ENCODE measurements at places on chromosomes 5 and 9.

GRCh38 chr5:78467752-78468357, 107.4 kb downstream of the SCAMP1 start:
- DNase-seq: no peak

DNA sequence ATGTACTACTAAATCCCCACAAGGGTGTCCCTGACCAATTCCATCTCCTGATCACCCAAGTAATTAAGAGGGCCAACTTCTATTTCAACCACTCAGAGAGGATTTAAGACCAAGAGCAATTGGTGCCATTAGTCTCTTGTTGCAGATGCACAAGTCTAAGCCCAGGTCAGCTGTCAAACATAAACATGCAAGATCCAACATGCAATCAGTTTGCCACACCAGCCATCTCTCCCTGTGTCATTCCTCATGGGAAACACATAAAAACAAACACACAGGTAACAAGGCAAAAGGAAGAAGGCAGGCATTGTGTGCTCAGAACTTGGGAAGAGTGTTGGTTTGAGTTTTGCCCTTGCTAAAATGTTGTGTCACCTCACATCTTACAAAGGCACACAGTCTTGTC, 139.2 kb downstream of the SPOCK1 start:
- DNase-seq: no peak

GRCh38 chr9:129854588-129855110, 19.4 kb downstream of the USP20 start:
- DNase-seq: no peak

DNA sequence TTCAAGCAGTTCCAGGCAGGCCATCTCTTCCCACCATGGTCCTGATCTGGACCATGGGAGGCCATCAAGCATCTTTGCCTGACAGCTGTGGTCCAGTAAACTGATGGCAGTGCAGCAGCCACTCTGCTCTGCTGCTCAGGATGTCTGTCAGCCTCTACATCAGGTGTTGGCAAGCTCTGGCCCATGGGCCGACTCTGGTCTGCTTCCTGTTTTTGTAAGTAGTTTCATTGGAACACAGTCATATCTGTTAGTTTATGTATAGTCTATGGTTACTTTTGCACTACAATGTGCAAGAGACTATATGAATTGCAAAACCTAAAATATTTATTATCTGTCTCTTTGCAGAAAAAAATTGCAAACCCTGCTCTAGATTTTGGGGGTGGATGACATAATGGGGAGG, 225.0 kb downstream of the KCTD16 start:
- no peak for DNase-seq

GRCh38 chr9:116688806-116689485, 1.8 kb downstream of the TRIM32 start:
- DNase-seq: no peak

GRCh38 chr5:60673334-60673733, 26.6 kb downstream of the DEPDC1B start:
- DNase-seq: no peak

DNA sequence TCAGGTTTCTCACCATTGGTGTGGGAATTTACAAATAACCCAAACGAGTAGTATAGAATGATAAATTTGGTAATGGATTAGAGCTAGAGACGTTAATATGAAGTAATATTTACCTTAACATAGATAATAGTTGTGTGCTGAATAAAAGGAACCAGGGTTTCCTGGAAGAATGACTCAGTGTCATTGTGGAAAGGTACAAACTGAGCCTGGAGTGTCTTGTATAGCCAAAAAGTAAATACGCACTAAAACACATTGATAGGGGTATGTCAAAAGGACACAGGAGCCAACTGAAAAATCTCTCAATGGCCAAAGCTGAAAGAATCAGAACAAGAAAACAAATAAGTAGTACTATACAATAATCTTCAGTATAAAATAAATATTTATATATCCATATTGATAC, 363.5 kb downstream of the SLCO4C1 start:
- no peak for DNase-seq

GRCh38 chr5:166788050-166788449, 1503.4 kb upstream of the WWC1 start:
- no peak for DNase-seq

DNA sequence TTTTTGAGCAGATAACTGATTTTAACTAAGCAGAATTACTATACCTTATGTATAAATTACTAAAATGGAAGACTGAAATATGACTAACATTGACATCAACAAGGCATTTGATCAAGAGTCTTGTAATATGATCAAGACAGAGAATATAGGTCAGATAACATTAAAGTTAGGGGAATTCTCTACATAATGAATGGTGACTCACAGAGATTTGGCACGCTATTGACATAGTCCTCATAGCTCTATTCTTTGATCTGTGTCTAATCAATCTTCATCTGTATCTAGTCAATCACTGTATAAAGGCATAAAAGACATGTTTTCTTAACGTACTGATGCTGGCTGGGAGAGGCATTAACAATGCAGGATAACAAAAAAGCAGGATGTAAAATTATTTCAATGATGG, 17.4 kb downstream of the ABITRAM start:
- no peak for DNase-seq

- no peak for DNase-seq
Measured at GRCh38 chr5:141094481-141095262, at the start of gene PCDHB2. TSS of gene PCDHB2 (plus strand) at chr5:141094615. CDS start at chr5:141094791, 176 bp downstream.

- DNase-seq: no peak
Measured at GRCh38 chr9:93130861-93131481, 3.1 kb downstream of the NINJ1 start.

GRCh38 chr9:278651-279050, 64.0 kb downstream of the DOCK8 start:
- no peak for DNase-seq

DNA sequence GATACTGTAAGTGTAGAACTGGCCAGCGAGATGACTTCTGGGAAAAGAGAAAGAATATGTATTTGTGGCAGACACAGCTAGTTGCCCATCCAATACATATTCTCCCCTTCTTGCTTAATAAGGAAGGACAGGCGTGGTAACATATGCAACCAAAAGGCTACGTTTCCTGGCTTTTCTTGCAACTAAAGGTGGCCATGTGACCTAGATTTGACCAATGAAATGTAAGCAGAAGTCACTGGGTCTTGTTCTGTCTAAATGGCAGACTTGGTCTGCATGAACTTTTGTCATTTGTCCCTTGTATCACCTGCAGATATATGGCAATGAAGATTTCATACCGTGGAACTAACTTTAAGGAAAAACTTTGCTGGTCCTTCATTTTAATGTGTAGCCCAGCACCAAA, 183.8 kb downstream of the CDH12 start:
- DNase-seq: no peak

DNA sequence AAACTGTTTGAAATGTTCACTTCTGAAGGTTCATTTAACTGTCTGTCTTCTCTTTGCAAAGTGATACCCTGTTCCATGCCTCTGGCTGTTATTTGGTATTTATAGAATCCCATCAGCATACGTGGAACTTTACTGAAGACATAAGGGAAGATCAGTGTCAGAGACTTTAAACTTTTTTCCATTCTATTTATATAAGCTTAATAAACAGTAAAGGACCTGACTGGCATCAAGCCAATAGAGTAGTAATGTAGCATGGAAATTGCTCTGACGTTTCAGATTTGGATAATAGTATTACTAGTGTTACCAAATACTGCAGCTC, 94.9 kb upstream of the MINAR2 start:
- DNase-seq: no peak

DNA sequence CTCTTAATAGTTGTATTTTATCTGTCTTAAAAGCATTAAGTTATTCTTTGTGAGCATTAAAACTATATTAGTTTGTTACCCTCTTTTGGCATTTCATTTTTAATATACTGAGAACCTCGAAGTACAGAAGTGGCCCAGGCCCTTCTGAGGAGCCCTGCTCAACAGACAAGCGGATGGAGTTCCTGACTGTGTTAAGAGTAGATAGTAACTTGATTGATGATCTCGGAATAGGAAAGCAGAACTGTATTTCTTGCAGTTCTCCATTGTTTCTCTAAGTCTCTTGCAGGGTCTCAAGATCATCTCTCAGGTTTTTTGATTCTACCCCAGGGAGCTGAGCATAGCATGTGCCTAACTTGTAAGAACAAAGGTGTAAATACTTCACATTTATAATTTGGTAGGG, 139.6 kb downstream of the SMARCA2 start:
- DNase-seq: no peak

DNA sequence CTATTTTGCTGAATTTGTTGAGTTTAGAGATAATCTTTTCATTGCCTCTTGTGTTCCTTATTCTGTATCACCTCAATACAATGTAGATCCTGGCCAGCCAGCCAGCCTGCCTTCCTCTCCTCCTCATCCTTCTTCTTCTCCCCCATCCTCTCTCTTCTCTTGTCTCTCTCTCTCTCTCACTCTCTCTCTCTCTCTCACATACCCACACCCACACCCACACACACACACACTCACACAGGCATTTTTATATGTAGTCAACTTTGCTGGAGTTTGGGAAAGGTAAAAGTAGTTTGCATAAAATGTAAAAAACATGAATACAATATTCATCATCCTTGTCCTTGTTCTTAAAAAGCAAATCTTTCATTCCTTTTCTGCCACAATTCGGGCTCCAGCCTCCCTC, 60.5 kb downstream of the ZFAND5 start:
- no peak for DNase-seq

DNA sequence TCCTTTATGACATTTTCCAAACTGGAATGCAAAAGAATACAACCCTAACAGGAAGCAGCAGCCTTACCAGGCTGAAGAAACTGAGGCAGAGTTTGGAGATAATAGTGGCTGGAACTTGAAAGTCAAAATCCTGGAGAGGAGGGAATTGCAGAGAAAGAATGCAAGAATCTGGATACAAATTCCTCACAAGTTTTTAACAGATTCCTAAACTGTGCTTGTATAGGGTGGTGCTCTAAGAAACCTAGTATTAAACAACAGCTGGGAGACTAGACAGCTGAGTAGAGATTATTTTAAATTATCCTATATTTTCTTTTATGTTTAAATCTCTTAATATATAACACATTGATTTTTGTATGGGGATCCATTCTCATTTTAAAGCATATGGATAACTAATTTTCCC, 30.7 kb downstream of the INVS start:
- no peak for DNase-seq

GRCh38 chr9:131084661-131085369, 11.5 kb upstream of the AIF1L start:
- DNase-seq: no peak

- DNase-seq: no peak
Measured at GRCh38 chr9:4833781-4834560, 41.2 kb downstream of the RCL1 start.

DNA sequence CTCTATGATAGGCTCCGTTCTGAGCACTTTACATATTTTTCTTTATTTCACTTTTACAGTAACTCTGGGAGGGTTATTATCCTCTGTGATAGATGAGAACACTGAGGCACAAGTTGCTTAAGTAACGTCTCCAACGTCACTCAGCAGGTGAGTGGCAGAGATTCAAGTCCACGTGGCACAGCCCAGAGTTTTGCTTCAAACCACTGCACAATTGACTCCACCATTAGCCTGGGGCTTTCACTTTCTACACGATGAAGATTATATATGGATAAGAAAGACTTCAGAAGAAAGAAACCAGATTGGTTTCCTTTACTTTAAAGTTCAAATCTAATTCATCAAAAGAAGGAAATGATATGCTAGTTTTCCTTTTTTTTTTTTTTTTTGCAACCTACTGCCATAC, 245.9 kb downstream of the SYK start:
- no peak for DNase-seq

DNA sequence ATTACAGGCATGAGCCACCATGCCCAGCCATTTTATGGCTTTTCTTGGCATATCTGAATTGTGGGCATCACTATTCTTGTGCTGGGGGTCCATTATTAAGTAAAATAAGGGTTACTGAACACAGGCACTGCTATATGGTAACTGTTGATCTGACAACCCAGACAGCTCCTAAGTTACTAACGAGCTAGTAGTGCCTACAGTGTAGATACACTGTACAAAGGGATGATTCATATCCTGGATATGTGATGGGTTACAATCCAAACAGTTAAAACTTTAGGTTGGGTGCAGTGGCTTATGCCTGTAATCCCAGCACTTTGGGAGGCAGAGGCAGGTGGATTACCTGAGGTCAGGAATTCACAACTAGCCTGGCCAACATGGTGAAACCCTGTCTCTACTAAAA, 4.3 kb downstream of the CD14 start:
- DNase-seq: no peak

DNA sequence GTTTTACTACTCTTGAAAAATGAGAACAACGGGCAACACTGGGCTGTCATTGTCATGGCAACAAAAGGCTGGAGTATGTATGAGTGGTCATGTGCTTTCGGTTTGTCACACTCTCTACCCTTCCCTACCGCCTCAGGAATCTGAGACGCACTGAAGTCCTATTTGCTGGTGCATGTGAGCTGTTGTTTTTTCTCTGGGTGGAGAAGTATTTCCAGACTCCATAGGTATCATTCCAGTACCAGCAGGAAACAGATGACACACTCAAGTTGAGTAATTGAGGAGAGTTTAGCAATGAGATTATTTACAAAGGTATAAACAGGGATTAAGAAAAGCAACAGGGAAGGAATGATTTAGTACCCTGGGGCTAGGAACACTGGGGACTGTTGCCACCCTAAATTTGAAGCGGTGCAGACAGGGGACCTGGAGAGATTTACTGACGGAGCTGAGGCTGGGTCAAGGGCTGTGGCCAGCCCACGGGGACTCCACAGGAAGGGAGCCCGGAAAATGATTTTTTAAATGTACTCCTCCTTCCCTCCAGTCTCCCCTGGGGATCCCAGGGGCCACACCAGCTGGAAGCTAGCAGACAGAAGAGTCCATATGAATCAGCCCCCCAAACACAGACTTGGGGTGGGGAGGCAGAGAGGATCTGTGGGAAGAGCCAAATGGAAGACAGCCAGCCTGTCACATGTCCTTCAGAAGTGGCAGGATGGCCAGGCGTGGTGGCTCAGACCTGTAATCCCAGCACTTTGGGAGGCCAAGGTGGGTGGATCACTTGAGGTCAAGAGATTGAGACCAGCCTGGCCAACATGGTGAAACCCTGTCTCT, 13.2 kb upstream of the ZBTB43 start:
- DNase-seq: no peak

DNA sequence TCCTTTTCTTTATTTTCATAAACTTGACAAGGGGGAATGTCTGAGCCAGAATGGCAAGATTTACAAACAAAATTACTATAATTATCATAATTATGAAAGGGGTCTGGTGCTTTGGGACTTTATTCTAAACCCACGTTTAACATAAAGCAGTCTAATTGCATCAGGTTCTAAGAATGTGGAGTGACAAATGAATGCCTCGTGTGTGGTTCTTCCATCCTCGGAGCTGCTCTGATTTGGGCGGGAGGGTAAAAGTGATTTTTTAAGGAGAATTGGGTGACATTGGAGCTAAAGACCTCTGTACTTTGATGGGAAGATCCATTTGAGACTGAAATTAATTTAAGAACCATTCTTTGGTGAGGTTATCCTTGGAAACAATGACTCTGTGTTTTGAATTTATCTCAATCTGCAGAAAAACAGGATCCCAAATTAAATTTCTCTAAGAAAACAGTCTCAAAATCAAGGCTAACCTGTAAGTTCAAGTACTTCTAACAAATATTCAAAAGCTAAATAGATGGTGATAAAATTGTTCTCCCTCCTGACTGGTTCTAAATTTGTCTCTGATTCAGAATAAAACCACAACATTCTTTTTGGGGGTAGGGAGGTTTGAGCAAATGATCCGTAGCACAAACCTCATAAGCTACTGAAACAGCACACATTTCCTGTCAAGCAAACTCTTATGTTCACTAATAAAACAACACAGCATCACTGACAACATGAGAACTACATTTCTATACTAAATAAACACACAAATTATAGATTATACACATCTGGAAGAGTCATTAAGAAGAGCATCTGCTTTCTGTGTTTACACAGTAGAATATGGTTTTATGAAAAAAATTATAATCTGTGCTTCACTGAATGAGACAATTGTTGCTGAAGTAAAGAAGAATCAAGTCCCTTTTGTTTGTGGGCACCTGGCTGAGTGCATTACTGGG, 85.5 kb downstream of the DCP2 start:
- DNase-seq: no peak
